H1 (cell line): ENCODE measurements at places on chromosomes 11 and 22. TPM values are rescaled to one million over a fixed set of nuclear protein-coding genes. Genes with fewer than 3 reads are reported as not detected.

DNA sequence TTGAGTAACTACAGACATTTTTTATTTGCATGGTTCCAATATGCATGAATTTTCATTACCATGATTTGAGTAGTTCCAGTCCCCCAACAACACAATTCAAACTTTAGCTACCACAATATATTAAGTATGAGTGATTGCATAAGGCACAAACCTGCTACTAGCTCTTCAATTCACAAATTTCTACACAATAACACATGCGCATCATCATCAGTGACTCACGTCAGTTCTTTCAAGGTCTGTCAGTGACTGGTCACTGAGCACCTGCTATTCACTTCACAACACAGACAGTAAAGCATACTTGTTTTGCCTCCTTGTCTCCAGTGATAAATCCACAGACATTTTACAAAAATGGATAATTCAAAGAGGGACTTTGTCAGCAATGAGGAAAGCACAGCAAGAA is 435.1 kb upstream of the CCDC90B start:
- H3K27me3 ChIP-seq, result no peaks in the 10 kb centered on the region
- DNase-seq, result no peak
- no peaks in the 10 kb centered on the region for H3K36me3 ChIP-seq
- peaks cover 20% of the 10 kb centered on the region for H3K4me1 ChIP-seq
- H3K27ac ChIP-seq, result no peak overlapping the region
- H3K4me3 ChIP-seq, result no peak overlapping the region

Gene ANKK1
- total RNA-seq, result not detected in 2 replicates

Gene CCDC81
- 0.58 and 1.4 TPM in 2 replicates for total RNA-seq

- no peak overlapping the region for H3K4me3 ChIP-seq
- no peaks in the 10 kb centered on the region for H3K4me1 ChIP-seq
- DNase-seq, result no peak
- no peak overlapping the region for H3K27ac ChIP-seq
Measured at GRCh38 chr11:116328391-116328790, 444.4 kb downstream of the BUD13 start.

Gene OR52I2
- total RNA-seq, result not detected in 2 replicates
